Liver (tissue), 10 donors: ENCODE measurements at places on chromosomes 6 and 20.

DNA sequence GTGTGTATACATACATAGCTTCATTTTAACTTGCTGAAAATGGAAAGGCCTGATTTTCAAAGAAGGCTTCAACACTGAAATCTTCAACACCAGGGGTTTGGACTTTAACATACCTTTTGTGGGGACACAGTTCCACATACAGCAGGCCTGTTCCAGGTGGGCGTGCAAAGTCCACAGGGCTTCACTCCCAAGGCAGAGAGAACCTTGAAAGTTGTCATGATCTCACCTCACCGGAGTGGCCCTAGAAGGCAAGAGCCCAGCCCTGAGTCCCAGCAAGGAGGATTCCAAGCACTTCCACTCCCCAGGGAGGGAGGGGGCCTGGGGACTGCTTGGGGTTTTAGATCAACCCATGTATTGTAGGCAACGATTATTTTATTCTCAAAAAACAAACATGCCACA, 47.2 kb downstream of the TMEM242 start:
- DNase-seq: no peak

DNA sequence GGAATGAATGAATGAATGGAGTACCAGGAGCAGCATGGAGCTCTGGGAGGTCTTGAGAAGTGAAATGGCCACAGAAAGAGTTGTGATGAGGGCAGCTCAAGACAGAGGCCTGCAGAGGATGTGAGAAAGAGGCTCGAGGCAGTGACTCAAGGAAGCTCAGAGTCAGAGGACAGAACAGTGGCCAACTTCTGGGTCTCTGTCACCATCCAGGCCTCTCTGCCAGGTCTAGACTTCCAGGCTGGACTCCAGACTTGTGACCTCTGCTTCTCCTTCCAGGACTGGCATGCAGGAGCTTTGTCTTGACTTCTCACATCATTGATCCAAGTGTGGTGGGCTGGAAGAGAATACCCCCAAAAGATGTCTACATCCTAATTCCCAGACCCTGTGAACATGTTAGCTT, 119.8 kb downstream of the TOX2 start:
- DNase-seq: no peak

GRCh38 chr6:78570044-78570443, 297.3 kb upstream of the IRAK1BP1 start:
- DNase-seq: no peak

GRCh38 chr6:115896538-115897129, 164.1 kb downstream of the FRK start:
- DNase-seq: no peak

- no peak for DNase-seq
Measured at GRCh38 chr6:162404951-162405350, 322.6 kb downstream of the PRKN start.

GRCh38 chr20:36924167-36925045, 27.1 kb downstream of the SAMHD1 start:
- DNase-seq: no peak

DNA sequence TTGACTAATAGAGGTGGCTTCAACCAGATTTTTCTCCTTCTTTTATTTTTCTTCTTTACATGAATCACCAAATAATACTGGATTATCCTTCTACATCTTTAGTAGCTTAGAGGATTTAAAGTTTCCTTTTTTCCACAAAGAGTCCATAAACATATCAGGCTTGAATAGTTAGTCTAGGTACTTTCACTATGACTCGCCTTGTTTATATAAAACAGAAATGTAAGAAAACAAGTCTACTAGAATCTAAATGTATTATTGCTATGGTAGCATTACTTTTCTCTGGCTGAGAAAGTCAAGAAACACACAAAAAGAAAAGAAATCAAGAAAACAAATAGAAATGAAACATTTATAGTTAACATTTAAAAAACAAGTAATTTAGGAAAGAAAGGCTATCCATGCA, 215.2 kb downstream of the PTPRK start:
- no peak for DNase-seq

DNA sequence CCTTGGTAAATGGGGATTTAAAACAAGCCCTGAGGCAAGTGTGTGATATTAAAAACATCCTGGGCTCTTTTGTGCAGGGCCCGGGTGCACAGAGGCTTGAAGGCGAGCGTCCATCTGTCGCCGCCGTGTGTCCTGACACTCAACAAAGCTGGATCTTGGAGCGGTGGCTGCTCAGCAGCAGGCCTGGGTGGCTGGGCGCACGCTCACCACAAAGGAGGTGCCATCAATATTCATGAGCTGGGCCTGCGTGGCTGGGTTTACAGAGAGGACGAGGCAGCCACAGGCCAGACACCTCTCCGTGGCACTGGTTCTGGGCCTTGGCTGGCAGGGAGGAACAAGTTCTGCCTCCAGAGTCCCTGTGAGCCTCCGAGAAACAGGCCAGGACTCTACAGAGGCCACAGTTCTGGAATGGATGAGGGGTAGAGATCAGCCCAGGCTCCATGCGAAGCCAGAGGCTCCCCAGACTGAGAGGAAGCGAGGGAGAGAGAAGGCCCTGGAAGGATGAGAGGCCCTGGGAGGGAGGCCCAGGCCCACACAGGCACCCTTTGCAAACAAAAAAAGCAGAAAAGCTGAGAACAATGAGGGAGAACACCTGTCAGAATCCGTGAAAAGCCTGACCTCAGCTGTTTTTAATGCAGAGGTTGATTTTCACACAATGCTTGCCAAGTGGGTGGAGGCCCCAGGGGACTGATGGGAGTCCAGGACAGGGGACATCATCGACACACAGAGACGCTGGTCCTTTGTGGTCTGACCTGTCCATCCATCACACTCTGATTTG, 21.9 kb downstream of the BHLHE23 start:
- DNase-seq: no peak

DNA sequence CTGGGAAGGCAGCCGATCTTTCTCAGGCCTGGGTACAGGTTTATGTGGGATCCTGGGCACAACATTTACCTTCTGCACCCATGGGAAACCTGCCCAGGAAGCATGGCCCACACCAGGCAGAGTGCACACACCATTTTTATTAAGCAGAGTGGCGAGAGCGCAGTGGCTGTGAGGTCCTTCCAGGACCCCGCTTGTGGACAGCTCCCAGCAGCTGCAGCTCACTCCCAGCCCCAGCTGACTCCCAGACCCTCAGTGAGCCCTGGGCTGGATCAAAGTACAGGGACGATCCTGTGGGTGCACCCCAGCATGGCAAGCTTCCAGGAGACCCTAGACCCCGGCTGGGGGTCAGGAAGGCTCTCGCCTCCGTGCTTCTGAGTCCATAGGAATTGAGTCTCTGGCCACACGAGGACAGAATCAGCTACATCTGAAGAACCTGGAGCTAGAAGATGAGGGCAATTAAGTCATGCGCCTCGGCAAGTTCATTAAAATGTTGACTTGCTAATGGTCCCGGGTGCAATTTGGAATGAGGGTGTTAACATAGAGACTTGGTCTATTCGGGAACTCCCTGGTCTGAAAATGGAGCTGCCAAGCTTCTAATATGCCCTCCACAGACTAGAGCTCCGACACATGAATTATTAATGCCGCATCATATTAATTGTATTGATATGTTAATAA, 65.4 kb upstream of the SLCO4A1 start:
- DNase-seq: no peak

DNA sequence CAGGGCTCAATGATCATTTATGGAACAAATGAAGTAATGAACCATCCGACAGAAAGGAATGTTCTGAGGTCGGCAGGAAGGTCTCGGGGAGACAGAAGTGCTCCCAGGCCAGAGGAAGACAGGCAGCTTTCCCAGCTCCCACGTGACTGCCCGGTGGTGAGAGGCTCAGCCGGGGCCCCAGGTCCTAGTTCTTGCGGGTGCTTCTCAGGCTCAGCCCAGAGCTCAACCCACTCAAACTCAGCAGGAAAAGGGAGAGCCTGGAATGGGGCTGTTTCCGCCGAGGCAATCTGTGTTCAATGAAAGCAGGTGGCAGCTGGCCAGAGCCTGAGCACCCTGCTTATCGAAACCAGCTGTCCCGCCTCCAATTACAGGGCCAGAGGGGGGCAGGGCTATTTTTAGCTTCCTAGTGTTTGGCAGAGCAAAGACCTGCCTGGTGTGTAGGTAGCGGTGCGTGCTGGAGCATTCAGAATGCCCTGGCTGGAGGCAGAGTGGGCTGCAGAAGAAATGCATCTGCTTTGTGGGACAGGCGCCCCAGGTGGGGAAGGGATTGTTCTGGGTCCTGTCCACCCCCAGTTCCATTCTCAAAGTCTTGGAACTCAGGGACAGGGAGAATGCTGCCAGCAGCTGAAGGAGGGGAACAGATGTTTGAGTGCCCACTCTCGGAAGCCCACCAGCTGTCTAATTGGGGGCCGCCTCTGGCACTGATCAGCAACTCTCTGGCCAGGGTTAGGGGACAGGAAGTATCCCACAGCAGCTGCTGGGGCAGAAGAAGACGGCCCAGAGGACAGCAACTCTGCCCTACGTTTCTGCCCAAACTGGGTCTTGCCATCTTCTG, 145.1 kb downstream of the PREX1 start:
- peak; percentile 74 for DNase-seq

- DNase-seq: no peak
Measured at GRCh38 chr20:50450881-50451752, 59.1 kb upstream of the PTPN1 start.

DNA sequence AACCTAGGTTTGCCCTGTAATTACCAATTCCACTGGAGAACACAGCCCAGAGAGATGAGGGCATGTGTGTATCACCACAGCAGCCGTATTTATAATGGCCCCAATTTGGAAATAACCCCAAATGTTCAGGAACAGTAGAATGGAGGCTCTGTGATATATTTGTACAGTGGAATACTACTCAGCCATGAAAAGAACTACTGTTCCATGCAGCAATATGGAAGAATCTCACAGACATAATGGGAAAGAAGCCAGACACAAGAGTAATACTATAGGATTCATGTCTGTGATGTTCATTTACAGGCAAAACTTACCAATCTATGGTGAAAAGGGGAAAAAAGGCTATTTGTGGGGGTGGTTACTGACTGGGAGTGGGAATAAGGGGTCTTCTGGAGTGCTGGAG, 83.7 kb upstream of the TRAF3IP2 start:
- no peak for DNase-seq

- no peak for DNase-seq
Measured at GRCh38 chr20:17586250-17586649, 16.4 kb downstream of the DSTN start.

GRCh38 chr6:165181951-165182414, 127.4 kb downstream of the C6orf118 start:
- no peak for DNase-seq

- DNase-seq: no peak
Measured at GRCh38 chr6:135901774-135902524, 50.4 kb downstream of the PDE7B start.

- no peak for DNase-seq
Measured at GRCh38 chr6:12354499-12354898, 64.3 kb downstream of the EDN1 start.

GRCh38 chr20:6709910-6710595, 57.4 kb upstream of the BMP2 start:
- DNase-seq: no peak

DNA sequence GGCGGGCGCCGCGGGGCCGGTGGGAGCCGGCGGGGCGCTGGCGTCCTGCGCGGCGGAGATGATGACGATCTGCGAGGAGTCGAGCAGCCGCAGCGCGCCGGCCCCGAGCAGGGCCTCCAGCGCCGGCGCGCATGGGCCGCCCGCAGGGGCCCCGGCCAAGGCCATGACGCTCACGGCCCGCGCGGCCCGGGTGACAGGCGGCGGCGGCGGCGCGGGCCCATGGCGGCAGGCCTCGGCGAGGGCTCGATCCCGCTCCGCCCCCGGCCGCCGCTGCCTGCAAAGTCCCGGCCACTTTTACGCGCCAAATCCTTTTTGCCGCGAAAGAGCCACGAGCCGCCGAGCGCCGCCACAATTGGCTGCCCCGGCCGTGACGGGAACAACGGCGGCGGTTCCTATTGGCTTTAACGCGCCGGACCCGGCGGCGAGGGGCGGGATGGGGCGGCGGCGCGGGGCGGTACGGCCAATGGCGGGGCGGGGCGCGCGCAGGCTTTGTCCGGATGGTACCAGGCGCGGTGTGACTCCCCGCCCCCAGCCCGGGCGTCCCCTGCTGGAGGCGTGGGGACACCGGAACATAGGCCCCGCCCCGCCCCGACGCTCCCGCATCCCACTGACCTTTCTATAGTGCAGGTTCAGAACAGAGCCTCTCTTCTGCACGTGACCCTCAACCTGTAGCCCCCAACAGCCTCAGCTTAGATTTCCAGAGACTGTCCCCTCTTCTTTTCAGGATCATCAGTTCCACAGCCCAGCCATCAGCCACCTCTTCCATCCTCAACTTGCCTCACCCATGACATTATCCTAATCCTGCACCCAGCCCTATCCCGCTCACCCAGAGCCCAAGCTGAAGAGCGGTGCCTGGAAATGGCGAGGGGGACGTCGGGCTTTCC, at the start of gene E2F1:
Gene E2F1 (minus strand): TSS at position 286 of the 884 bp plus-strand sequence. CDS start 121 bp downstream, at position 165.
- DNase-seq: peak; percentile 97

- peak; percentile 83 for DNase-seq
Measured at GRCh38 chr6:26045065-26045927, 41.9 kb upstream of the HFE start.

GRCh38 chr6:91816335-91816734, 1229.5 kb upstream of the MAP3K7 start:
- DNase-seq: no peak

GRCh38 chr6:4805553-4806336, 29.5 kb downstream of the CDYL start:
- peak; percentile 56 for DNase-seq

DNA sequence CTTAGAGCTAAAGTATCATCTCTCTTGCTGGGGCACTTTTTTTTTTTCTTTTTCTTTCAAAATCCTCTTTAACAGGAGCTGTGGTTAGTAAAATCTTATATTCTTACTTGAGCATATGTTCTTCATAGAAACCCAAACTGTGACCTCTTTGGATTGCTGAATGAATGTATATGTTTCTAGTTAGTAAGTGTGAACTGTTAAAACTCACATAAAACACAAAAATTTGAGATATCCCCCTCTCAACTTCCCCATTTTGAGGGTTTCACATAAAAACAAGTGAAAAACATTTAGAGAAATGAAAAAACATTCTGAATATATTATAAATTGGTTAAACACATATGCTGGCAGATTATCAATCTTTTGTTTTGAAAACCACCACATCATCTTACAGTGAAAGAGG, 78.1 kb downstream of the INSM1 start:
- no peak for DNase-seq

- no peak for DNase-seq
Measured at GRCh38 chr20:49432550-49432949, 49.9 kb downstream of the KCNB1 start.

GRCh38 chr6:129353067-129353466, 356.9 kb downstream of the ARHGAP18 start:
- DNase-seq: no peak

GRCh38 chr6:53065266-53066076, at the start of gene FBXO9:
Gene FBXO9 (plus strand): TSS chr6:53065404. CDS start chr6:53065790, 386 bp downstream.
- peak; percentile 82 for DNase-seq

- DNase-seq: no peak
Measured at GRCh38 chr6:42230345-42231321, 13.0 kb upstream of the MRPS10 start.

GRCh38 chr20:38104285-38104684, 60.8 kb downstream of the TGM2 start:
- no peak for DNase-seq

- DNase-seq: peak; percentile 56
Measured at GRCh38 chr20:23937303-23938117, 51.1 kb downstream of the GGTLC1 start.

GRCh38 chr6:79607000-79607399, 24.1 kb upstream of the SH3BGRL2 start:
- DNase-seq: no peak

- DNase-seq: no peak
Measured at GRCh38 chr6:73339340-73339739, 14.7 kb downstream of the DPPA5 start.
